Right kidney (tissue), 9 donors: ENCODE measurements at places on chromosomes 16 and 17.
A peak's percentile ranks its signal among the peaks of the same experiment; 100 is the strongest.

- peak; percentile 29 for DNase-seq
Measured at GRCh38 chr17:6497496-6498221, 53.4 kb downstream of the PIMREG start.

GRCh38 chr17:27519550-27519949 is 63.3 kb downstream of the KSR1 start:
- no peak for DNase-seq

DNA sequence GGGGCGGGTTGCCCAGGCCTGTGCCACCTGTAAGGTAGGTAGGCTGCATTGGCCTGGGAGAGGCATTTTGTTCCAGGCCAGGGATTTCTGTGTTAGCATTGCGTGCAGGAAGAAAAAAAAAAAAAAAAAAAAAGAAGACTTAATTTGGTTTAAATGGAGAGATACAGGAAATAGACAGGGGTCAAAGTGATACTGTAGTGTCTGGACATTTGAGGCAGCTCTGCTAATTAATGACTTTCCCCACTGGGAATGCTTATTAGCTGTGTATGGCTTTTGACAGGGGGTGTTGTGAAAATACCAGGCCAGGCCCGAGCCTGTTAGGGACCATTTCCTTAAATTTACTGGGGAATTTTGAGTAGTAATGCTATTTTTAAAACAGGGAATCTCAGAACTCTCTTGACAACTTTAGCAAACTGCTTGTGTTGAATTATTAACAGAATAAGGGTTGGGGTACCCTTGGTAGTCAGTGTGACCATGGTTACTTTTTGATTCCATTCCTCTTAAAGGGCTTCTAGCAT is 1.0 kb downstream of the MAP2K4 start:
- no peak for DNase-seq

DNA sequence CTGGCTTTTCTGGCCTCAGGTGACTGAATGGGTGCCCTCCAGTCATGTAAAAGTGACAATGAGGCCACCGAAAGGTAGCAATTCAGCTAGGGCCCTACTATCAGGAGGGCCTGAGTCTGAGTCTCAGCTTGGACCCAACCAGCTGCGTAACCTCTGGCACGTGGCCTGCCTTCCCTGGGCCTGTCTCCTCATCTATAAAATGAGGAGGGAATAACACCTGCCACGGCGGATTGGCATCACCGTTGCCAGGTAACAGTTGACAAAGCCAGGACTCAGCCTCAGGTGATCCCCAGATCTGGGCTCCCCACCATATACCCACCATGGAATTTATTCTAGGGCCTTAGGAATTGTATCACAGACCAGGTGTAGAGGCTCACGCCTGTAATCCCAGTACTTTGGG is 217.1 kb downstream of the KATNIP start:
- DNase-seq: no peak

- DNase-seq: no peak
Measured at GRCh38 chr16:81814751-81815428, 35.8 kb downstream of the PLCG2 start.

DNA sequence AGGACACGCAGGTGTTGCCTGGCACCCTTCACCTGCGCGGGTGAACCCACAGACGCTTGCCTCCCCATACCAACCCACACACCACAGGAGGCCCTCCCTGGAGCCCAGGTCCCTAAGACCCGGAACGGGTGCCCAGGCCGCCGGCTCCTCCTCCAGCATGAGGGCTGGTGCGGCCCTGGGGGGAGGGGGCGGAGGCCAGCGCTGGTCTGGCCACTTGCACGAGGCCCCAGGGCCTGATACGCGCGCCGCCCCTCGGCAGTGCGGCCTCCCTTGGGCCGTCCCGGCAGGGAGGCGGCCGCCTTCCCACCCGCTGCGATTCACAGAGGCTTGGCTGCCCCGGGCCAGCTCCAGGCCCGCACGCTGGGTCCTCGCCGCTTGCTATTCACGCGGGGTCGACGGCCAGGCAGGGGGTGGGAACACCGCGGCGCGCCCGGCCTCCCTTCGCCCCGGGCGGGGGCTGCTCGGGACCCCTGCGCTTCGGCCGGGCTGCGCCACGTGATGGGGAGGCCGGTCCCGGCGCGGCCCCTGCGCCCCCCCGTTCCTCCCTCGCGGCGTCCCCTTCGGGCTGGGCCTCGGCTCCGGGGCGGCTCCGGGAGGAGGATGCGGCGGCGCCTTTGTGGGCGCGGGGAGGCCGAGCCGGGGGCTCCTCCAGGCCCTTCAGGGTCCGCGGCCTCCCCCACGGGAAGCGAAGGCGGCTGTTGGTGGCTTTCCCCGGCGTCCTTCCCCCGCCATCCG is 685 bp downstream of the FASN start:
- peak; percentile 84 for DNase-seq

- DNase-seq: no peak
Measured at GRCh38 chr17:27384261-27384701, 72.0 kb upstream of the KSR1 start.

- DNase-seq: no peak
Measured at GRCh38 chr16:86952769-86953168, 364.4 kb downstream of the C16orf95 start.

DNA sequence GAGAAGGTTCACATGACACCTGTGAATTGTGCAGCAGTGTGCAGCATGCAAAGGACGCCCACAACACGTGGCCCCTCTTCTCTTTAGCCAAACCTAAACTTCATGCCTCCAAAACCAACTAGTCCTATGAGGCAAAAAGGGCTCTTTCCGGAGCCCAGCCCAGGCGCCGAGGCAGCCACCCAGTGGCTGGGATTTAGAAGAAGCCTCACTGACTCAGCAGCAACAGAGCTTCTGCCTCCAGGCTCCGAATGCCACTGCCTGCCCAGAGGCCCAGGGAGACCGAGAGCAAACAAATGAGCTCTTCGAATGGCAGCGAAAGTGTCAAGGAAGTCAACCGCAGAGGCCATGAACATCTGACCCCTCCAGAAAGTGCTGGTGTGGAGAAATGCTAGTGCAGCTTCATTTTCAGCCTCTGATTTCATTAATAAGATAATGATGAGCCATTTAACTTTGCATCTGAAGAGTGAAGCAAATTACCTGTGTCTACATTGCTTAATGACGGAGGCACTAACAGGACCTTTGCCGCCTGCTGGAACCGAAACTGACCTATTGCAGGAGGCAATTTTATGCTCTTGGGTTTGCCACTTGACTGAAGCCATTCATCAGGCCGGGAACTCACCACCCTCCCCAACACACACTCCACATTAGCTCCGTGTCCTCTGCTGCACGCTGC is 157.7 kb upstream of the RPL38 start:
- no peak for DNase-seq

DNA sequence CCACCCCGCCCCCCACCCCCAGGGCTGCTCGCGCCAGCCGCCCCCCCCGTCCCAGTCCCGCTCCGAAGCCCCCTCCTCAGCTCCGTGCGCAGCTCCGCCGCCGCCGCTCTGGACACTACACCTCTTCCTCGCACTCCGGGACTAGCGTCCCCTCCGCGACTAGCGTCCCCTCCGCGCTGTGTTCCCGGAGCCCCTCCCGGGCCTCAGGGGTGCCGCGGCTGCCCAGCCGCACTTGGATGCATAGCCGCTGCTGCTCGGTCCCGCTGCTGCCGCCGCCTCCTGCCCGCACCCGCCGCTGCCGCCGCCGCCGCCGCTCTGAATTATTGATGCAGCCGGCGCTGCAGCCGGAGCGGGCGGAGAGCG is at the start of gene CBLN1:
CBLN1 (minus strand) TSS at position 359 of the 363 bp plus-strand sequence. CDS start 373 bp downstream, outside the sequence.
- no peak for DNase-seq

DNA sequence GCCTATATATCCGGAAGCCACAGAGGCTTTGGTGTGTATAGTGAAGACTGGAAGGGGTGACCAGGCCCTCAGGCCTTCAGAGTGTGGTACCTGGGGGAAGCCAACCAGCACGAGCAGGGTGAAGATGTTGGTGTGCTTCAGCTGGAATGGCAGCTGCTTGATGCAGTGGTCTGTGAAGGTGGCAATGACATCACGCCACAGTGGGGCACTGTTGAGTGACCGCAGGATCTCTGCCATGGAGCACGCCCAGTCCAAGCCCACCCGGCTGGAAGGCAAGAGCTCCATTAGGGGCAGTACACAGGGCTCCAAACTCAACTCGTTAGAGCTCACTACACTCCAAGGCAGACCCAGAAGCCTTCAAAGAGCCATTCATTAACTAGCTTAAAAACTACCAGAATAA is 68.5 kb upstream of the ATP2A3 start:
- no peak for DNase-seq

- no peak for DNase-seq
Measured at GRCh38 chr17:47220531-47220999, 11.4 kb downstream of the MYL4 start.

- DNase-seq: no peak
Measured at GRCh38 chr16:66639091-66639885, 34.8 kb downstream of the CMTM3 start.

- no peak for DNase-seq
Measured at GRCh38 chr17:74383141-74383540, 15.8 kb downstream of the GPR142 start.

GRCh38 chr17:58337600-58338453 is 9.2 kb upstream of the TSPOAP1 start:
- no peak for DNase-seq

- no peak for DNase-seq
Measured at GRCh38 chr17:20063665-20064648, 54.8 kb downstream of the SPECC1 start.

- no peak for DNase-seq
Measured at GRCh38 chr17:45992175-45992574, 6.9 kb upstream of the STH start.

GRCh38 chr16:30551781-30552180 is 6.4 kb downstream of the ZNF764 start:
- no peak for DNase-seq

DNA sequence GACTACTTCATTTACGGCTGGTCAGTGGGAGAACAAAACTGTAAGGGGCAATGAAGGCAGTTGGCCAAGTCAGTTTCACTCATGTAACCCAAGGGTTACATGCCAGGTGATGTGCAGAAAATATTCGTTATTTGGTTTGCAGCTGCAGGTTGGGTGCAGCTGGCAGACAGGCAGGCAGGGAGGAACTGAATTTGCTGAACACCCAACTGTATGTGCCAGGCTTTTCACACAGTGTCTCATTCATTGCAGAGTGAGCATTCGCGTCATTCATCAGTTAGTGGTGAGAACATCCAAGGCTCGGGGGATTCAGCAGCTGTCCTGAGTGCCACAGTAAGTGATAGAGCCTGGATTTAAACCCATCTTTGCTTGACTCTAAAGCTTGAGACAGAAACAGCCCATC is 59.7 kb downstream of the ABCC6 start:
- no peak for DNase-seq

DNA sequence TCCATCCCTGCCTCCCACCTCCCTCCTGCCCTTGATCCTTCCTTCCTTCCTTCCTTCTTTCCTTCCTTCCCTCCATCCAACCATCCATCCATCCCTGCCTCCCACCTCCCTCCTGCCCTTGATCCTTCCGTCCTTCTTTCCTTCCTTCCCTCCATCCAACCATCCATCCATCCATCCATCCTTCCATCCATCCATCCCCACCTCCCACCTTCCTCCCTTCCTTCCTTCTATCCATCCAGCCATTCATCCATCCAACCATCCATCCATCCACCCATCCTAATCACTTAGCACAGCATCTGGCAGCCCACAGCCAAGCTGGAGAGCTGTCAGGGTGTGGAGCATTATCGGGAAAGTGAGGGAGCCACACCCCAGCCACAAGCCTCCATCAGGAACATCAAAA is 54.5 kb downstream of the TK2 start:
- DNase-seq: no peak

DNA sequence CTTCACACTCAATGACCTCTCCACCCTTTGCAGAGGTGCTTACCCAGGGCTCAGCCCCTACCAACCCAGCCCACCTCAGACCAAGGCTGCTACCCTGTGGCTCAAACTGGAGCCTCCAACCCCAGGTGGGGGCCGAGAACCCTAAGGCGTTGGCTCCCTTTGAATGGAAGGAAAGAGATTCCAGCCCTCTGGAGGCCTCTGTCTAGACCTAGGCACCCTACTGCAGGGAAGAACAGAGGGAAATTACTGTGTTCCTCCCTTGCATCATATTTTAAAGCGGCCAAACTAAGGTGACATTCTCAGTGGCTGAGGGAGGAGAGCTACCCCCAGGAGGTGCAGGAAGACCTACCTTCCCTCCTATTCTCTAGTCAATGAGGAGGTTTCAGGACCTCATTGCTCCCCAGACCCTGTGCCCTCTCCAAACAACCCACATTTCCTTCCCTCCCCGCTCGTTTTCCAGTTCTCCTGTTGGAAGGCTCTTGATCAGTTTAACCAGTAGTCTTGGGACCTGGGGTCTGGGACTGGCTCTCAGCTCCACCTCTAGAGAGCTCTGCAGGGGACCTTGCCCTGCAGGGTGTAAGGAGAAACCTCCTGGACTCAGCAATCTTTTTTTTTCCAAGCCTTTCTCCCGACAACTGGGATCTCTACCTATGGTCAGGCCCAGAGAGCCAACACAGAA is 5.5 kb upstream of the HOXB8 start:
- peak; percentile 69 for DNase-seq

DNA sequence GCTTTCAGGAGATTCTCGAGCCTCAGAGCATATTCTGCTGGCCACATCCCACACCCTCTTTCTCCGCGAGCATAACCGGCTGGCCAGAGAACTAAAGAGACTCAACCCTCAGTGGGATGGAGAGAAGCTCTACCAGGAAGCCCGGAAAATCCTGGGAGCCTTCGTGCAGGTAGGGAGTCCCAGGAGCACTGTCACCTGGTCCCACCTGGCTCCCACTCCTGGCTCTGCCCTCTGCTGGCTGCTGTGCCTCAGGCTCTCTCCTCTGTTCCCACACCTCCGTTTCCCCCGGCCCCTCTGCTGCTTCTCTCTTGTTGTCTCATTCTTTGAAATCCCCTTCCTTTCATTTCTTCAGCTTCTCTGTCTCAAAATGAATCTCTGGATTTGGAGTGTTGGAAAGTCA is 16.4 kb downstream of the LPO start:
- no peak for DNase-seq

DNA sequence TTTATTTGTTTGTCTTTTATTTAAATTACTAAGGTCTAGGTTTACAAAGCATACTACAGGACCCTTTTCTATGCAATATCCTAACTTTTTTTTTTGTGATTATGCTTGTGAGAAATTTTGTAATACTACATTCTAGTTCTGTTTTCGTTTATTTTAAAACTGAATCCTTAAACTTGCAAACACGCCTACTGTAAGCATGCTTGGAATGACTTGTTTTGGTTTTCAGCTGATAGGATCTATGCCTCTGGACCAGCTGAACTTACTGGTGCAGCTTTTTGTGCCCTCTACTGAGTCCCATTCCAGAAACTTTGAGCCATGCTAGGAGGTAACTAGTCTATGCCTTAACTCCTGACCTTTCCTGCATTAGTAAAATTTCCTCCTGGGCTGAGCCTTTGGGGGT is 6.0 kb downstream of the PDP2 start:
- DNase-seq: no peak
